ENCODE measurements at places on chromosomes 2 and 18. TPM values are rescaled to one million over a fixed set of nuclear protein-coding genes. Genes with fewer than 3 reads are reported as not detected.

- DNase-seq = no peak
Observed at GRCh38 chr2:122063716-122064115, 308.3 kb downstream of the TSN start.

DNA sequence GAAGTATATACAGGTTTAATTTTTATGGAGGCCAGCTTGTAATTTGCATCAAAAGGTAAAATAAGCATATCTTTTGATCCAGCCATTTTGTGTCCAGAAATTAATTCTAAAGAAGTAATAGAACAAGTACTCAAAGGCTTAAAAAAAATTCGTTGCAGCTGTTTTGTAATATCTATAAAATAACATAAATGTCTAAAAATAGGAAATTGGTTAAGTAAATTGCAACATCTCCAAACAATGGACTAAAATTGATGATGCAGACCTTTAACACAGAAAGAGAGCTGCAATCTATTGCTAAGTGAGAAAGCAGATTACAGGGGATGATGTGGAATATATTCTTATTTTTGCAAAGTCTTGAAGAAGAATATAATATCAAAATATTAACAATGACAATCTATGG, 19.4 kb downstream of the AAK1 start:
- DNase-seq = no peak

GRCh38 chr2:167748536-167748935, 498.9 kb downstream of the STK39 start:
- DNase-seq = no peak

The FHOD3 gene
- 311 TPM for total RNA-seq

All from cardiac septum (tissue), 1 donor.